Osteocyte (in vitro differentiated cells): ENCODE measurements at places on chromosomes 13 and 19. TPM values are rescaled to one million over a fixed set of nuclear protein-coding genes. Genes with fewer than 3 reads are reported as not detected.
A peak's percentile ranks its signal among the peaks of the same experiment; 100 is the strongest.

- H3K36me3 ChIP-seq: no peaks in the 10 kb centered on the region
- peaks cover 11% of the 10 kb centered on the region for H3K4me1 ChIP-seq
- H3K4me3 ChIP-seq: no peak overlapping the region
- peaks cover 32% of the 10 kb centered on the region for H3K27me3 ChIP-seq
- no peak overlapping the region for H3K27ac ChIP-seq
Measured at GRCh38 chr13:97004096-97004876, 10.0 kb upstream of the OXGR1 start.

DNA sequence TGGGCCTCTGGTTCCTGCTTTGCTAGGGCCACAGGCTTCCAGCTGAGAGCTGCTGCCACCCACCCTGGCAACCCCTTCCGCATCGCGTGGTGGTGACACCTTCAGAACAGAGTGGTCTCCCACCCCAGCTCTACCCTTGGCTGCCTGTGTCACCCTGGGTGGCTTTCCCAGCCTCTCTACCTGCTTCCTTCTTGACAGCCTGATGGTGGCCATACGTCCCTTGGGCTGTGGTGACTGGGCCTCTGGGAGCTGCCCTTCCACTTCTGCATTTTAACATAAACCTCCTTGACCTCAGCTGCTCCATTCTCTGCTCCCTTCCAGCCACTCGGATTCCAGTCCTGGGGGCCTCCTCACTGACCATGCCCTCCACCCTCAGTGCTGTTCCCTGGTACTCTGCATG is 17.0 kb downstream of the PAK4 start:
- H3K27ac ChIP-seq: no peak overlapping the region
- H3K4me1 ChIP-seq: peaks cover 23% of the 10 kb centered on the region
- DNase-seq: no peak

GRCh38 chr19:5083547-5083965 is 114.6 kb downstream of the KDM4B start:
- no peaks in the 10 kb centered on the region for H3K27me3 ChIP-seq
- DNase-seq: no peak
- peaks cover 25% of the 10 kb centered on the region for H3K36me3 ChIP-seq

DNA sequence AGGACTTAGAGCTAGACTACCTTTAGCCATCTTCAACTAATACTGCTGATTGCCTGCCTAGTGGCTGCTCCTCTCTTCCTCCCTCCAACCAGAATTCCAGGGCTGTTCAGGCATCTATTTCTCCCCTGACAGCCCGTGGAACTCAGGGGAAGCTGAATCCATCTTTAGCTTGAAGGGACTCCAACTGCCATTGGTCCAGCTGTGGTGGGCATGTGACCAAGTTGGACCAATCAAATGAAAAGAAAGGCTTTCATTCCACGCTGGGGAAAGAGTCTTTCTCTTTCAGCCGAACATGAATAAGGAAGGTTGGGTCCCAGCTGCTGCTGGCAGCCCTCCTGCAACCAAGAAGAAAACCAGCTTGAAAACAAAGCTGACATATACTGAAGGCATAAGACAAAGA is 168.5 kb upstream of the OBI1 start:
- H3K4me1 ChIP-seq: no peaks in the 10 kb centered on the region
- H3K27ac ChIP-seq: no peak overlapping the region
- no peak overlapping the region for H3K4me3 ChIP-seq

GRCh38 chr19:43983544-43983911 is 460 bp upstream of the ZNF155 start:
- H3K4me3 ChIP-seq: peak overlapping the region; percentile 61
- peaks cover 23% of the 10 kb centered on the region for H3K36me3 ChIP-seq
- H3K27me3 ChIP-seq: no peaks in the 10 kb centered on the region
- peaks cover 11% of the 10 kb centered on the region for H3K4me1 ChIP-seq

GRCh38 chr19:40269216-40269940 is 15.8 kb downstream of the AKT2 start:
- H3K4me1 ChIP-seq: peaks cover 14% of the 10 kb centered on the region
- no peaks in the 10 kb centered on the region for H3K36me3 ChIP-seq
- no peak overlapping the region for H3K27ac ChIP-seq
- H3K4me3 ChIP-seq: no peak overlapping the region
- DNase-seq: no peak

The LYPD5 gene
- total RNA-seq: not detected in 2 replicates

The NOP53 gene
- total RNA-seq: 231 and 232 TPM in 2 replicates

The ATP1A3 gene
- total RNA-seq: not detected in 2 replicates

The ZNF563 gene
- 1.4 and 2.3 TPM in 2 replicates for total RNA-seq

The C1QTNF9B gene
- total RNA-seq: not detected in 2 replicates
